Heart right ventricle (tissue), 16 donors: ENCODE measurements at places on chromosomes 16 and 17. TPM values are rescaled to one million over a fixed set of nuclear protein-coding genes. Genes with fewer than 3 reads are reported as not detected.
A peak's percentile ranks its signal among the peaks of the same experiment; 100 is the strongest.

- no peak for DNase-seq
These were observed 21.4 kb downstream of the DEXI start for GRCh38 chr16:10920726-10921427.

GRCh38 chr17:10879190-10879836, 41.4 kb upstream of the PIRT start:
- DNase-seq = peak; percentile 22

The SMIM22 gene
- total RNA-seq = not detected

DNA sequence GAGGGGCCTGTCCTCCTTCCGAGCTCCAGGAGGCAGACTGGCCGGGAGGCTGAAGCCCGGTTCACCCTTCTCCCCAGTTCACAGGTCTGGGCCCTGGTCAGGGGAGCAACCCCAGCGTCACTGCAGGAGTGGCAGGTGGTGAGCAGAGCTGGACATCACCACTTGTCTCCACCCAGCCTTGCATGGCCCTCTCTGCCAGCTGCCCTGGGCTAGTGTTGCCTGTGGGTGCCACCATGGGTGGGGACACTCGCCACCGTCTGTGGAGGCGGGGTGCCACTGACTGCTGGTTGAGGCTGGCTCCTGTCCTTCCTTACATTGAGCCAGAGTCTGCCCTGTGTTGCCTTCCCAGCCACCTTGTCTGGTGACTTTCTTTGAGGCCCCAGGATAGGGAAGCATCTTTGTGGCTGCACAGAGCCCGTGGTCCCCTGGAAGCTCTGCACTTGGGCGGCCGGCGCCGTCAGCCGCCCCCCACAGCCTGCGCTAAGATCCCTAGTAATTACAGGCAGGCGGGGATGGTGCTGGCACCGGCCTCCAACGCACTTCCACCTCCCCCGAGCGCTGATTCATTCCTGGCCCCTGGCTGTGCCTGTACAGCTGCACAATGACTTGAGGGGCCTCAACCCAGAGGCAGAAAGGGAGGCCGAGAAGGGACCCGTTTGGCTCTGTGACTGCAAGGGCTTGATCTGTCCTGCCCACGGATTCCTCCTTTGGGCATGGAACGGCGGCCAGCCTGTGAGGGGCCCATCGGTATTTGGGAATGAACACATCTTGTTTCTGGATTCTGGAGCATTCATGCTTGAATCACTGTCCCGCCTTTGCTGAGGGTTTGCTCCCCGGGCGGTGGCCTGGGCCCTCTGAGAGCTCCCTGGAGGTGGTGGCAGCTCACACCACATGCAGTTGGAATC, 5.2 kb downstream of the BAIAP2 start:
- DNase-seq = no peak

DNA sequence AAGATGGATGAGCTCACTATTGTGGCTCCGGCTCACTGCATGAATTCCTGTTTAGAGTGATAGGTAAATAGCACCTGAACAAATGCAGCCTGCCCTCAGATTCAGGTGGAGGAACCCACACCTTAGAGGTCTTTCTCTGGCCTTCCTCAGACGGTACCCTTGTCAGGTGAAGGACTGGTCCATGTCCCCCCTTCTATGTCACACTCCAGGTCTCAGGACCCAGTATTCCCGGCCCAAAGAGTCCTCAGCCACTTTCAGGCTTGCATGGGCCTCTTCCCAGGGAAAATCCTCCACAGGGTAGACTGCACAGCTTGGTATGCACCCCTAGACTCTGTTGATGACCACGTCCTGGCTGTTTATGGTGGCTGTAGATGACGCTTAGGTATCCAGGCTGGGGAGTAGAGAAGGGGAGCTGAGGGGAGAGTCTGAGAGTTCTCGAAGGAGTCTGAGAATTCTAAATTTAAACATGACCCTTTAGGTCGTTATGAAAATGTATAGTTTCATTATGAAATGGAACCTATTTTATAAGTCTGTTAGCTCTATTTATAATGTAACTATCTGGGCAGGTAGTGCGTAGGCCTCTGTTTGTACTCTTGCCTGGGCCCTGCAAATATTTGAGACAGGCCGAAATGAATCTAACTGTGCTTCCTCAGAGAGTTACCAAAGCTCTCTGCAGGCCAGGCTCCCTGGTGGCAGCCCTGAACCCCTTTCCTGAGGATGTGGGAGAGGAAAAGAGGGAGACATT, 32.5 kb upstream of the CCR7 start:
- DNase-seq = no peak

GRCh38 chr17:14919631-14920213, 345.4 kb downstream of the PMP22 start:
- DNase-seq = no peak

DNA sequence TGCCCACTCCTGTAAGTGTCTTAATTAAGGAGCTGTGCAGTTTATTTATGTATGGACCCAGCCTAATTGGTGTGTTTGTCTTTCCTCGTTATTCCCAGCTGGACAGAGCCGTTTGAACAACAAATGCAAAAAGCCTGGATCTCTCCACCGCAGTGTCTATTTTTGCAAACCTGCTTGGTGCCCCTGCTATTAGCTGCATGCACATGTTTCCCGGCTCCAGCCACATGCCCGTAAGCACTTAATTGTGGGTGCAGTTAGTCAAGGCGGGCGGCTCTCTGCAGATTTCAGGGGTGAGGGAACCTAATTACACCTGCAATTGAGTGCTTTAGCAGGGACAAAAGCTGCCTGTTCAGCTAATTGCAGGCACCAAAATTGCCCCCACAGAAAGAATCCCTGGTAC, 74.0 kb upstream of the GSE1 start:
- no peak for DNase-seq

DNA sequence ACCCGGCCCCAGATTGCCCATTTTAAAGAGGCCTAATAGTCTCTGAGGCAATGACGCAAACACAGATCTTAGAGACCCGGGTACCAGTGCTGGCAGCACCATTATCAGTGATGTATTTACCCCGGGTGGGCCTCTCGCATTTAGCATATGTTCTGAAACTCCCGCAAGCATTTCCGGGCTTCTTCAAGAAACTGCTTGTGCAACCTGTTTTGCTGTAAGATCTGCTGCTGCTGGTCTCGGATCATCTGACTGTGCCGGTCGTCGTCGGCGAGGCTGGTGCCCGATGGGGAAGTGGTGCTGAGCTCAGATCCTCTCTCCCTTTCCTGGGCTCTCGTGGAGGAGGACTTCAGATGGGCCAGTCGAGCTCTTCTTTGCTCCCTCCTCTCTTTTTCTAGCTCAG, 12.5 kb downstream of the CEP295NL start:
- peak; percentile 56 for DNase-seq
